ENCODE measurements at places on chromosomes 7 and 10. TPM values are rescaled to one million over a fixed set of nuclear protein-coding genes. Genes with fewer than 3 reads are reported as not detected.
A peak's percentile ranks its signal among the peaks of the same experiment; 100 is the strongest.

- no peak for DNase-seq
Observed at GRCh38 chr10:129433266-129433665, 33.8 kb upstream of the MGMT start.

- DNase-seq: peak; percentile 68
Observed at GRCh38 chr7:127792528-127793342, 140.7 kb downstream of the SND1 start.

DNA sequence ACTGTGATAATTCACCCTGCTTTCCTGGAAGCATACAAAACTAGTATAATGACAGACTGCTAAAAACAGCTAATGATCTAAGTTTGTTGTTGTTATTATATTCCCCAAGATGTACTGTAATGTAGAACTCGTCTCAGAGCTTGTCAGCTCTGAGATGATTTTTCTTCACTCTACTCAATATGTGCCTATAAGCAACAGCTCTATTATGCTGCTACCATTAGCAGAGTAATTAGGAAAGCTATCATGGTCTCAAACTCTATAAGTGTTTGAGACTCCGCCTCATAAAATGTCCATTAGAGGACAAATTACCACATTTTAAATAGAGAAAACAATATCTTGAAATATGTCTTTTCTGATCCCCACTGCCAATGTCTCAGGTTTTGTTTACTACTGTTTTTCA, 476.5 kb upstream of the PCDH15 start:
- no peak for DNase-seq

DNA sequence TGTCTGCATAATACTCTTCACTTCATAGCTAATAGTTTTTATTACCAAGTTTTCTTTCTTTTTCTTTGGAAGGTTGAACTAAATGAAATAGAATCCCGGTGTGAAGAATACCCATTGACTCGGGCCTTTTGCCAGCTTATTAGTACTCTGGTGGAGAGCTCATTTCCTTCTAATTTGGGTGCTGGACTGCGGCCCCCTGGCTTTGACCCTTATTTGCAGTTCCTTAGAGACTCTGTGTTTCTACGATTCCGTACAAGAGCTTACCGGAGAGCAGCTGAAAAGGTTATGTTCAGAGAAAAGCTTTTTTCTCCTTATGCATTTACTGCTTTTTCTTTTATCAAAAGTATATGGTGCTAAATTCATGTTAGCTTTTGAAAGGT, 40.2 kb downstream of the NUP205 start:
- no peak for DNase-seq

- no peak for DNase-seq
Observed at GRCh38 chr7:44433255-44434022, 57.0 kb downstream of the NUDCD3 start.

GRCh38 chr10:131790021-131790420, 110.8 kb upstream of the PPP2R2D start:
- DNase-seq: no peak

DNA sequence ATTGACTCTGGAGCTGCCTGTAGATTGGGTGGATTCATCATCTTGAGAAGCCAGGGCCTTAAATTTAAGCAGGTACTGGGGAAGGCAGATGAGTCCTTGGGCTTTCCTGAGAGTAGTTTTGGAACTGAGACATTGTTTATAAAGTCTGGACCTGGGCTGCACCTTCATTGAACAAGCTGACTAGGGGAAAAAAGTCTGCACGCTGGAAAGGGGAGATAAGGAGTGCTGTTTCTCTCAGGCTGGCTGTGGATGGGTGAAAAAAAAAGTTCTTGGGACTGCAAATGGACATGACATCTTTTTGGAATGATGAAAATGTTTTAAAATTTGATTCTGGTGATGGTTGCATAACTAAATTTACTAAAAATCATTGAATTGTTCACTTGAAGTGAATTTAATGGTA, 12.0 kb downstream of the SEC24C start:
- no peak for DNase-seq

GRCh38 chr7:92778972-92779371, 57.4 kb downstream of the CDK6 start:
- no peak for DNase-seq

DNA sequence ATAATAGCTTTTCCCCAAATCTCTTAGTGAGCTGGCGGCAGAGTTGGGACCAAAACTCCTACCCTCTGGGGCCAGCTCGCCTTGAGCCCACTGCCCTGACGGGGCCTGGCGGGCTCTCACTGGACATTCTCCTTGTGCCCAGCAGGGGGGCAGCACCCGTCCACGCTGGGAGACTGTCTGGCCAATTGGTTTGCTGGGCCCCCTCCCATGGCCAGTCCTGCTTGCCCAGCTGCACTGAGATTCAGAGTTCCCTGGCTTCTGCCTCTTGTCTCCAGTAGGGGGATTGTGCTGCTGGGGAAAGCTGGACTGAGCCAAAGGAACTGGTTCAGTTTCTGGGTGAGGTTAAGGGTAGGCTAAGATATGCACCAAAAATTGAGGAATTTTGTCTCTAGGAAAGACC, 59.8 kb downstream of the RAMP3 start:
- DNase-seq: peak; percentile 29

DIP2C gene
- total RNA-seq: 5.3 TPM

HOXA4 gene
- 0.17 TPM for total RNA-seq

AKR1D1 gene
- 93.9 TPM for total RNA-seq

KCNMA1 gene
- total RNA-seq: 9.7 TPM

SEM1 gene
- total RNA-seq: 21.1 TPM

All from liver (tissue), 10 donors.